Colonic mucosa (tissue), 4 donors: ENCODE measurements at places on chromosomes 3 and 15. TPM values are rescaled to one million over a fixed set of nuclear protein-coding genes. Genes with fewer than 3 reads are reported as not detected.
A peak's percentile ranks its signal among the peaks of the same experiment; 100 is the strongest.

GOLGA6B gene
- not detected for total RNA-seq

RTP4 gene
- 4.3 TPM for total RNA-seq

HRH1 gene
- 7.2 TPM for total RNA-seq

PTPN9 gene
- total RNA-seq = 31.1 TPM

LSAMP gene
- 5.9 TPM for total RNA-seq

ZNF774 gene
- 13.7 TPM for total RNA-seq

- no peaks in the 10 kb centered on the region for H3K27me3 ChIP-seq
- no peak overlapping the region for H3K27ac ChIP-seq
- no peak for DNase-seq
- no peaks in the 10 kb centered on the region for H3K36me3 ChIP-seq
- no peak overlapping the region for H3K4me3 ChIP-seq
- no peaks in the 10 kb centered on the region for H3K4me1 ChIP-seq
These were observed 51.7 kb upstream of the TRA2B start for GRCh38 chr3:185989511-185989910.

- no peaks in the 10 kb centered on the region for H3K36me3 ChIP-seq
- H3K27me3 ChIP-seq = no peaks in the 10 kb centered on the region
- H3K4me1 ChIP-seq = peaks cover 17% of the 10 kb centered on the region
- H3K4me3 ChIP-seq = no peak overlapping the region
- H3K27ac ChIP-seq = peak overlapping the region; percentile 78
These were observed 41.0 kb downstream of the MBNL1 start for GRCh38 chr3:152309535-152310307.

DNA sequence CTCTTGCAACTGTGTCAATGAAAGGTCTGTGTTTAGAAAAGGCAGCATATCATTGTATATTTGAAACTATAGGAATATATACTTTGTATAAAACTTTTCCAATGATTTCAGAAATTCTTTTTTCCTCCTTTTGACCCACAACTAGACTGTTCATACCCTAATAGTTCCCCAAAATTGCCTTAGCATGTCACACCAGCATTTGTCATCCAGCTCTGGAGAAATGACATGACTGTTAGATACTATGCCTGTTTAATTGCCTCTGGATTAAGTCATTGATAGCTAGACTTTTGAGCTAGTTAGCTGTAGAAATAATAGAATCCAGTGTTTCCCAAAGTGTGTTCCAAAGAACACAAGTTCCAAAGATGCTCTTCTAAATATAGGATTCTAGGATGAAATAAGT, 32.4 kb downstream of the B3GALNT1 start:
- DNase-seq = no peak
- no peak overlapping the region for H3K4me3 ChIP-seq
- H3K36me3 ChIP-seq = no peaks in the 10 kb centered on the region
- no peaks in the 10 kb centered on the region for H3K27me3 ChIP-seq
- no peaks in the 10 kb centered on the region for H3K4me1 ChIP-seq

- no peaks in the 10 kb centered on the region for H3K36me3 ChIP-seq
- H3K4me3 ChIP-seq = no peak overlapping the region
- DNase-seq = no peak
- H3K27me3 ChIP-seq = peaks cover 36% of the 10 kb centered on the region
These were observed 38.9 kb downstream of the NR2F2 start for GRCh38 chr15:96369351-96369750.

DNA sequence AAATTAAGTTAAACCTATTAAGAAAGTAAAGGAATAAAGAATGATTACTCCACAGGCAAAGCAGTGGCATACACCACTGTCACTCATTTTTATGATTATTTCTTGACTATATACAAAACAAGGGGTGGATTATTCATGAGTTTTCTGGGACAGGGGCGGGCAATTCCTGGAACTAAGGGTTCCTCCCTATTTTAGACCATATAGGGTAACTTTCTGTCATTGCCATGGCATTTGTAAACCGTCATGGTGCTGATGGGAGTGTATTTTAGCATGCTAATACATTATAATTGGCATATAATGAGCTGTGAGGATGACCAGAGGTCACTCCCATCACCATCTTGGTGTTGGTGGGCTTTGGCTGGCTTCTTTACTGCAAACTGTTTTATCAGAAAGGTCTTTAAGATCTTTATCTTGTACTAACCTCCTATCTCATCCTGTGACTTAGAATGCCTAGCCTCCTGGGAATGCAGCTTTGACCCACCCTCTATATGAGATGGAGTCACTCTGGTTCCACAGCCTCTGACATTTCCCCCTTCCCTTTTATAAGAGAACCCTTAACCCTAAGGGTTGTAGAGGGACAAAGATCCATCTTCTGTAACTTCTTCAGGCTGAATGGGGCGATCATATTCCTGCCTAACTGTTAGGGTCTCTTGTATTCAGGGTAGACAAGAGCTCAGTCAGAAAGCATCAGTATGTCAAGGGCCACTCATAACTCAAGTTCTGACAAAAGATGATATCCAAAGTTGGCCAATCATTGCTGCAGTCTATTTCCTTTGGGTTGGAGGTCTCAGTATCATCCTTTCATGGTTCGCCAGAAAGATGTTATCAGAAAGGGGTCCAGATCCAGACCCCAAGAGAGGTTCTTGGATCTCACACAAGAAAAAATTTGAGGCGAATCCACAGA, 79.5 kb upstream of the LIPC start:
- H3K4me3 ChIP-seq = no peak overlapping the region
- no peaks in the 10 kb centered on the region for H3K4me1 ChIP-seq
- H3K27ac ChIP-seq = no peak overlapping the region
- no peaks in the 10 kb centered on the region for H3K36me3 ChIP-seq
- no peaks in the 10 kb centered on the region for H3K27me3 ChIP-seq
- DNase-seq = no peak

DNA sequence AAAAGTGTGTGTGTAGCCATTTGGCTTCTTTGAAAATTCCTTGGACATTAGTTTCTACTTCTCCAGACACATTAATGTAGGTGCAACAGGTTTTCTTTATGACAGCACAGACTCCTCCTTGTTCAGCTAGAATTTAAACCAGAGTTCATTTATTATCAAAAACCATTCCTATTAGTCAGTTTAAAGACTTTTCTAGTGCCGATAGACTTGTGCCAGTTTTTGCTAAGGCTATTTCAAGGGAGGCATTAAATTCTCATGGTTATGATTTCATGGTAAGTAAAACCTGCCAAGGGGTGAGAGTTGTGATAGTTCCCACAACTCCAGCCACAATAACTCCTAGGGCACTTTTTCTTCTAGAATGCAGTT, 20.6 kb upstream of the SENP7 start:
- H3K27ac ChIP-seq = no peak overlapping the region
- H3K4me1 ChIP-seq = no peaks in the 10 kb centered on the region
- H3K27me3 ChIP-seq = no peaks in the 10 kb centered on the region

DNA sequence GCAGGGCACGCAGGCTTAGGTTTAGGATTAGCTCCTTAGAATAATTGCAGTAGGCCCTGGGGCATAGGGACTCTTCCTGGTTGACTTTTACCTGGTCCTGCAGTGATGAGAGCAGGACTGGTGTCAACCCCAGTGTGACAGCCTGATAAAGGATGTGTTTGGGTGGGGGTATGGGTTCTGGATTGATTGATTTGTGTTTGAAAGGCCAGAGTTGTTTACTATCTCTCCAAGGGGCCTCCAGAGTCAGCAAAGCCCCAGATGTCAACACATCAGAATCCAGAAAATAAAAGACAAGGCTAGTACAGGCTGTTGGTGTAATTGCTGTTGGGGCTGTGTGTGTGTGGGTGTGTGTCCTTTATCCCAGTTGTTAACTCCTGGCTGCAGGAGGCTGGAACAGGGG, 122.3 kb downstream of the CHRNA7 start:
- no peaks in the 10 kb centered on the region for H3K4me1 ChIP-seq
- no peak overlapping the region for H3K4me3 ChIP-seq
- H3K27me3 ChIP-seq = no peaks in the 10 kb centered on the region
- no peaks in the 10 kb centered on the region for H3K36me3 ChIP-seq

DNA sequence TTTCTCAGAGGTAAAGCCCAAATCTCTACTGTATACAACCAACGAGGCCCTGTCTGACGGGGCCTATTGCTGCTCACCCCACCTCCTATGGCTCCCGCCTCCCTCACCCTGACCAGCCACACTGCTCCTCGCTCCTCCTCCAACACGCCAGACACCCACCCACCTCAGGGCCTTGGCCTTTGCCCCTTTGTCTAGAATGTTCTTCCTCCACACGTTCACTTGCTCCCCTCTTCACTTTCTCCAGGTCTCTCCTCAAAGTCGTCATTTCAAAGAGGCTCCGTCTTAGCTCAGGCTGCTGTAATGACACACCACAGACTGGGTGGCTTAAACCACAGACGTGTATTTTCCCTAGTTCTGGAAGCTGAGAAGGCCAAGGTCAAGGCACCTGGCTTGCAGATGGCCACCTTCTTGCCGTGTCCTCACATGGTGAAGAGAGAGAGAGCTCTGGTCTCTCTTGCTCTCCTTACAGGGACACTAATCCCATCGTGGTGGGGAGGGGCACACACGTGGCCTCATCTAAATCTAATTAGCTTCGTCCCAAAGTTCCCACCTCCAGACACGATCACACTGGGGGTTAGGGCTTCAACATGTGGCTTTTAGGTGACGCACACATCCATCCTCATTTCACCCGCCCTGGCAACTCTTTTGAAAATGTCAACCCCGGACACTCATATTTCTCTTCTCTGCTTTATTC, 98.2 kb downstream of the TLE3 start:
- no peaks in the 10 kb centered on the region for H3K36me3 ChIP-seq
- DNase-seq = no peak
- H3K4me1 ChIP-seq = peaks cover 12% of the 10 kb centered on the region
- H3K27me3 ChIP-seq = no peaks in the 10 kb centered on the region
- no peak overlapping the region for H3K4me3 ChIP-seq

DNA sequence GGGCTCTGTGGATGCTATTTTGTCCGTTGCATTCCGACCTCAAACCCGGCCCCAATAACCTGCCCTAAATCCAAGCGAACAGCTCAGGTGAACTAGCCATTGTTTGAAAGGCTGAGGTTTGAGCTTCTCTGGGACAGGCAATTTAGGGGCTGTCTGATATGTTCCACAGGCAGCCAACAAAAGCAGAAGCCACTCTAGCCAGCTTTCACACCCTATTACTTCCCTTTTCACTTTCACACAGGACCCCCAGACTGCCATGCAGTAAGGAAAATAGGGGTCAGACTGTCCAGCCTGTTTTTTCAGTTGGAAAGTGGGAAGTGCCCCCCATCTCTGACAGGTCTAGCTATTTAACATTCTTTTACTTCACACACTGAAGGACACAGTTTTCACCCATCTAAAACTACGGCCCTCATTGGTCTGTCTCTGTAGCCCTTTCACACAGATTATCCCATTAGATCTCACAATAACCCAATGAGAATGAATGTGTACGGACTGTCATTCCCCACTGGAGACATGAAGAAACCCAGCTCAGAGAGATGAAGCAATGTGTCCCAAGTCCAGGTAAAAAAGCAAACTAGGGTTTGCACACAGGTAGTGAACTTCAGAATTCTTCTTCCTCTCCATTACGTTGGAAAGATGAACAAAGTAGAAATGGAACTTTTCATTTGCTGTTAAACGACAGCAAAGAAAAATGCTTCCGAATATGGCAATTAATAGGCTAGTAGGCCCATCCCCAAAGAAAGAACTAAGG, 1.9 kb downstream of the CCDC12 start:
- H3K27me3 ChIP-seq = no peaks in the 10 kb centered on the region
- H3K27ac ChIP-seq = no peak overlapping the region
- H3K4me3 ChIP-seq = peak overlapping the region; percentile 64

GRCh38 chr15:51973220-51973619, 1.6 kb upstream of the LEO1 start:
- no peaks in the 10 kb centered on the region for H3K4me1 ChIP-seq
- DNase-seq = no peak
- no peak overlapping the region for H3K27ac ChIP-seq
- H3K27me3 ChIP-seq = no peaks in the 10 kb centered on the region

GRCh38 chr3:10756546-10756945, 59.5 kb upstream of the SLC6A11 start:
- DNase-seq = no peak
- no peaks in the 10 kb centered on the region for H3K4me1 ChIP-seq
- H3K4me3 ChIP-seq = no peak overlapping the region
- no peaks in the 10 kb centered on the region for H3K36me3 ChIP-seq

- no peak for DNase-seq
- no peak overlapping the region for H3K27ac ChIP-seq
These were observed 5.7 kb downstream of the THBS1 start for GRCh38 chr15:39586387-39587095.

GRCh38 chr3:181839039-181839915, 127.6 kb downstream of the SOX2 start:
- H3K36me3 ChIP-seq = no peaks in the 10 kb centered on the region
- H3K27ac ChIP-seq = no peak overlapping the region
- DNase-seq = no peak
- H3K27me3 ChIP-seq = no peaks in the 10 kb centered on the region
- no peak overlapping the region for H3K4me3 ChIP-seq

DNA sequence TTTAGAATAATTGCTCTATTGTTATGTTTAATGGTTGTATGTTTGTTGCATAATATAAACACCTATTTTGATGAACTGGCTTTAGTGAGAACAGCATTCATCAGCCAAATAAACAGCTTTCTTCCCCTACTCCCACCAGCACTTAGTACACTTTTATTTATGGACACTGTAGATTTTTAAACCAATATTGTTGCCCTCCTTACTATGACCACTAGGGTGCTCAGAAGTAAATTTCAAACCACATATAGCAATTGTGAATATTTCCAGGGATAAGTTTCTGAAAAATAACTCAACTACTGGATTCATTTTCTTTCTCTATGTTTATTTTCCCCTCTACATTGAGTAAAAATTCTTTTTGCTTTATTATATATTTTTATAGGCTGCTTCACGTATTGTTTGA, 84.7 kb upstream of the PTX3 start:
- no peaks in the 10 kb centered on the region for H3K4me1 ChIP-seq
- H3K4me3 ChIP-seq = no peak overlapping the region
- no peaks in the 10 kb centered on the region for H3K36me3 ChIP-seq

DNA sequence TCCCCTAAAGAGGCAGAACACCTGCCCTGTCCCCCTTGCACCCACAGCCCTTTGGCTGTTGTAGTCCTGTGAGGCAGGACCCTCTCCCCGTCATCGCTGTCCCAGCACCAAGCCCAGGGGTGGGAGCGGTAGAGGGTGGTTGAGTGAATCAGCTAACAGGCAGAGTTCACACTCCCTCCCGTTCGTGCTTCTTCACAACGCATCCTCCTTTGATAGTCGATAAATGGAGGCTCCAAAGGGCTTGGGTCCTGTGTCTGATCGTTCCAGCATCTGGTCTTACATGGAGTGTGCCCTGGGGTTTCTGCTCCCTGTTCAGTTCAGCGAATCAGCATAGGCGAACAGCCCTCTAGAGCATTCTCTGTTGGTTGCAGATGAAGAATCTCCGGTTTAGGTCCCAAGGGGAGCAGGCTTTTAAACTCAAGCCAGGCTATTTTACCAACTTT, 820 bp upstream of the HMCES start:
- H3K4me3 ChIP-seq = peak overlapping the region; percentile 74
- DNase-seq = peak; percentile 23
- H3K36me3 ChIP-seq = no peaks in the 10 kb centered on the region
- H3K27ac ChIP-seq = peak overlapping the region; percentile 80
- no peaks in the 10 kb centered on the region for H3K27me3 ChIP-seq

DNA sequence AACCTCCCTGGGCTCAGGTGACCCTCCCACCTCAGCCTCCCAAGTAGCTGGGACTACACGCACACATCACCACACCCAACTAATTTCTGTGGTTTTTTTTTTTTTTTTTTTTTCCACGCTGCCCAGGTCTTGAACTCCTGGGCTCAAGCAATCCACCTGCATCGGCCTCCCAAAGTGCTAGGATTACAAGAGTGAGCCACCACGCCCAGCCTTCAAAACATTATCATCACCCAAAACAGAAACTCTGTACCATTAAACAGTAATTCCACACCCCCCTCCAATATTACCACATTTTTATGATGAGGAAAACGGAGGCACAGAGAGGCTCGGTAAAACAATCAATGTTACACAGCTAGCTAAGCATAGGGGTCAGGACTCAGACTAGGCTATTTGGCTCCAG, 4.0 kb downstream of the IMP3 start:
- H3K36me3 ChIP-seq = no peaks in the 10 kb centered on the region
- no peak overlapping the region for H3K4me3 ChIP-seq
- no peaks in the 10 kb centered on the region for H3K27me3 ChIP-seq
- no peak overlapping the region for H3K27ac ChIP-seq
- peaks cover 10% of the 10 kb centered on the region for H3K4me1 ChIP-seq
